ENCODE measurements at places on chromosomes 1 and 21.

- DNase-seq, result no peak
Observed at GRCh38 chr1:29785137-29785527, 548.8 kb downstream of the PTPRU start.

DNA sequence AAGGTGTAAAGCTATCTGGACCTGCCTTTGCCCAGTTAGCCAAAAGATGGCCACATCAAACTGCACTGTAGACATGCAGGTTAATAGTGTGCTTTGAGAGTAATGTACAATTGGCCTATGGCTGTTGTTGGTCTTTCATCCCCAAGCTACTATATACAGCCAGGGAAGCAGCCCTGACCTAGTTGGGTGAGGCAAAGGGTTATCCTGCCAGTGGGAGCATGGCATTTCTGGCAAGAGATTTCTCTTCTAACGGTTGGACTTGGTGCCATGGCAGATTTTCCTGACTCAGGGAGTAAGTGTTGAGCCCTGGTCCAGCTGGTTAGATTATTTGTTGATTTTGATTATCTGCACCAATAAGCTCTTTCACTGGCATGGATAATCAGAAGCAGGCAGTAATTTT is 119.8 kb downstream of the SDCCAG8 start:
- no peak for DNase-seq

- DNase-seq, result no peak
Observed at GRCh38 chr1:199261328-199261727, 622.5 kb downstream of the PTPRC start.

- no peak for DNase-seq
Observed at GRCh38 chr1:40114400-40114799, 17.3 kb upstream of the PPT1 start.

GRCh38 chr1:65179148-65179547 is 31.1 kb downstream of the AK4 start:
- DNase-seq, result no peak

- DNase-seq, result no peak
Observed at GRCh38 chr1:20191266-20191825, 5.0 kb upstream of the PLA2G2C start.

DNA sequence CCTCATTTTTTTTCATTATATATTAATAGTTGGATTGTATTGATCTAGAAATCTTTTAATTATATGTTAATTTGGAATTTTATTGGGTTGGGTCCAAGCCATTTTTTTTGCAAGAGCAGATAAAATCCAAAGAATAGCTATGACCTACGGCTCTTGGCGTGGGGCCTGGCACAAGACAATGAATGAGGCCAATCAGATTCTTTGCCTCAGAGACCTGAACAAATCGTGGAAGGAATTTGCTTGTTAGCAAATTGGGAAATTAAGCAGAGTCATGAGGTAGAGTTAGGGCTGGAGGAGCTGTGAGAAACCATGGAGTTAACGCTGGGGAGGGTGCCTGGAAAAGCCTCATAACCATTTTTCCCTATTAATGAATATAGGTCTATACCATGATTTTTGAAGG is 40.1 kb downstream of the CAMSAP2 start:
- DNase-seq, result no peak

DNA sequence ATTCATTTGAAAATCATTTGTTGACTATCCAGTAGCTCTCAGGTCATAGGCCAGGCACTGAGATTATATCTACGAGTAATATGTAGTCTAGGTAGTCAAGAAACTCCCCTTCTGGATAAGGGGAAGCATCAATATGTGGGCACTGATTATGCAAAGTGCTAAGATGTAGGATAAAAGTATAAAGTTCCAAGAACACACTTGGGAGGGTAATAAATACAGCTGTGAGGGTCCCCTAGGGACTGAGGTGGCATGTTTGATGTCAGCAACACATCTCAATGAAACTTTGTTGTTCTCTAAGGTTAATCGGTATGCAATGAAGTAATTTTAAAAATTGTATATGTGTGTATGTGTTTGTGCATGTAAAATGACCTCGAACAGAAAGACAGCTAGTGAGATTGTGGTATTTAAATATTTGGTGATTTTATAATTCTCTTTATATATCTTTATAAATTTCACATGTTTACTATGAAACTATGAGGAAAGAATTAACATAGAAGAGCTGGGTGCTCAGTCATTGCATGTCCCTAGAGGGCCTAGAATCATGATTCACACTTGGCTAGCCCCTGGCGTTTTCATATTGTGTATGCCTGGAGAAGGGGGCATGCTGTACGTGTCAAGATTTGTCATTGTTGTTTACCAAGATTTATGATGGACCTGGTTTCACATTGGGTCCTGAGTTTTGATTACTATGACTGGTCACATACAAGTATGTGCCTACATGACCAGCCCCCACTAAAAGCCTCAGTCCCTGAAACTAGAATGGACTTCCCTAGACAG is 140.1 kb upstream of the DUSP10 start:
- no peak for DNase-seq

GRCh38 chr1:154352245-154352580 is 26.9 kb downstream of the ATP8B2 start:
- no peak for DNase-seq
